ENCODE measurements at places on chromosomes 11 and 22.

- no peak for DNase-seq
These were observed 58.6 kb downstream of the HIPK3 start for GRCh38 chr11:33315822-33316221.

GRCh38 chr11:102564110-102564509 is 33.6 kb upstream of the MMP7 start:
- DNase-seq, result peak; percentile 59

GRCh38 chr11:67006029-67006884 is 16.7 kb upstream of the SYT12 start:
- no peak for DNase-seq

DNA sequence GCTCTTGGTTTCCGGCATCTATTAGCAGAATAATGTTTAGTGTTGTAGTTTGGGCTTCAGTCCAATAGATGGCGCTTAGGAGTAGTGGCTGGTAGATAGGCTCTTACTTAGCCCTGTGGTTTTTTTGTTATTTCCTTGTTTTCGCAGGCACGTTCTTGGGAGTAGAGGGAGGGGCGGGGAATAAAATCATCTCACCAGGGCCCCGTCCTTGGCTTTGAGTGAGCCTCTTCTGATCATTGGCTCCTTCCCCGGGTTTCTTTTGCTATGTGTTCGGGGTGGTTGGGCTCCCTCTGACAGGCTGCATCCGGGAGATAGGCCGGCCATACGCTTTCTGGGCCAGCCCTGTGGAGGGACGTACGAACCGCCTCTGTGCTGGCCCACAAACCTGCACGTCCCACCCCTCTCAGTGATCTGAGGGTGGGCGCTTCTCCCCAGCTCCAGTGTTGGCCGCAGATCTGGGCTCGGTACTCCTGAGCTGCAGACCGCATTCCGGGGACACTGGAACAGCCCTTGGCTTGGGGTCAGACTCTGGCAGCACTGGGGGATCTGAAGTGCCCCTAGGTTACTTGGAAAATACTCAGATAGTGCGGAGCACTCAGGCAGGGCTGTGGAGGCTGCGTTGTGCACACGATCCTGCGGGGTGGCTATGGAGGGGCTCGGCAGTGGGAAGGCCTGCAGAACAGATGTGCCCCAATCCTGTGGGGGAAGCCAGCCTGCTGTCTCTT is 217.0 kb downstream of the DYNC2H1 start:
- peak; percentile 59 for DNase-seq

GRCh38 chr22:25170426-25170980 is 29.2 kb upstream of the CRYBB3 start:
- no peak for DNase-seq

DNA sequence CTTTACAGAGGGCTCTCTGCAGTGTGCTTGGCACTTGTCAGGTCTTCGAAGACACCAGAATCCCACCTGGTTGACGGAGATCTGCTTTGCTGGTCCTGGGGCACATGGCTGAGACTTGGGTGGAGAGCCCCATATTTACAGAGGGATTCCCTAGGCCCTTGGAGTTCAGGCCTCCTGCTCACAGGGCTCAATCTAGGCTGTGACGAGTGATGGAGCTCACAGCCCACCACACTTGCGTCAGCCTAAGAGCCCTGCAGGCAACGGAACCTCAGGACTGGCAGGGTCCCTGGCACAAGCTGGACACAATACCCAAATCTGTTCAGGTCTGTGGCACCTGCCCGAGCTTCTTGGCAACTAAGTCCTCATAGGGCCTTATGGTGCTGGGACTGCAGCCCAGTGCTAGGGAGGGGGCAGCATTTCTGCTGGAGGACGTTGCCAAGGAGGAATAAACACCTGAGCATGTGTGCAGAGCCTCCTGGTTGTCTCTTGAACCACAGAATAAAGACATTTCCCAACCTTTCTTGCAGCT is 59.1 kb downstream of the KCNC1 start:
- DNase-seq, result no peak

DNA sequence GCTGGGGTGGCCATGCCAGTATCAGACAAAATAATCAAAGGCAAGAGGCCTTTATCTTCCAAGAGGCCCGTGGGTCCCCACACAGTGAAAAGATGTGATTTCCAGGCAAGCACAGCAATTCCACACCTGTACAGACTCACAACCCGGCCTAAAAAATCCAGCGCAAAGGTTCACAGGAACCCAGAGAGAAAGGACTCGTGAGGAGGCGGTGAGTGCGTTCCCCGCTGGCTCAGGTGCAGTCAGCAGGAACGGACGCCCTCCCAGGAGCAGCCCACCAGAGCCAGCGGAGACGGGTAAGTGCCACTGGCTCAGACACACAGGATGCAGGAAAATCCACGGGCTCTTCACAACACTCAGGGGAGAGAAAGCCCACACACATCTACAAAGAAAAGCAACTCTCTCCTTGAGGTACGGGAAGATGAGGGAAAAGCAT is 4.4 kb downstream of the TOLLIP start:
- DNase-seq, result no peak

DNA sequence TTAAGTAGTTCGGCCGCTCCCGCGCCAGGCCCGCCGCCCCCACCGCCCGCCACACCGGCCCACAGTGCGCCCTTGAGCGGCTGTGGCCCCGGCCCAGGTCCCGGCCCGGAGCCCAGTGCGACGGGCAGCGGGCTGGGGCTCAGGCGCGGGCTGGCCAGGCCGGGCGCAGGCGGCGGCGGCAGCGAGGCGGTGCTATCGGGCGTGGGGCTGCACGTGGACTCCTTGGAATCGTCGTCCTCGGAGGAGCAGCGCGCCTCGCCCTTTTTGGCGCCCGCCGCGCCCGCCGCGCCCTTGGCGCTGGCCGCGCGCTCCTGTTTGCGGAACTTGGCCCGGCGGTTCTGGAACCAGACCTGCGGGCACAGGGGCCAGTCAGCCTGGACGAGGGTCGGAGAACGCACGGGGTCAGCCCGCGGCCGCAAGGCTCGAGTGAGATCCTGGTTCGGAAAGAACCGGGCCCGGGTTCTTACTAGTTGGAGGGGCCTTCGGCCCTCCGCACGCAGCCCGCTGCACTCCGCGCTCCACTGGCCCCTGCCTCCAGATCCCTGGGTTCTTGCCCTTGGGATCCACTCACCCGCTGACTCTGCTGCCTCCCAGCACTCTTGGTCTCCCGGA is 4.0 kb downstream of the PHOX2A start:
- DNase-seq, result no peak

DNA sequence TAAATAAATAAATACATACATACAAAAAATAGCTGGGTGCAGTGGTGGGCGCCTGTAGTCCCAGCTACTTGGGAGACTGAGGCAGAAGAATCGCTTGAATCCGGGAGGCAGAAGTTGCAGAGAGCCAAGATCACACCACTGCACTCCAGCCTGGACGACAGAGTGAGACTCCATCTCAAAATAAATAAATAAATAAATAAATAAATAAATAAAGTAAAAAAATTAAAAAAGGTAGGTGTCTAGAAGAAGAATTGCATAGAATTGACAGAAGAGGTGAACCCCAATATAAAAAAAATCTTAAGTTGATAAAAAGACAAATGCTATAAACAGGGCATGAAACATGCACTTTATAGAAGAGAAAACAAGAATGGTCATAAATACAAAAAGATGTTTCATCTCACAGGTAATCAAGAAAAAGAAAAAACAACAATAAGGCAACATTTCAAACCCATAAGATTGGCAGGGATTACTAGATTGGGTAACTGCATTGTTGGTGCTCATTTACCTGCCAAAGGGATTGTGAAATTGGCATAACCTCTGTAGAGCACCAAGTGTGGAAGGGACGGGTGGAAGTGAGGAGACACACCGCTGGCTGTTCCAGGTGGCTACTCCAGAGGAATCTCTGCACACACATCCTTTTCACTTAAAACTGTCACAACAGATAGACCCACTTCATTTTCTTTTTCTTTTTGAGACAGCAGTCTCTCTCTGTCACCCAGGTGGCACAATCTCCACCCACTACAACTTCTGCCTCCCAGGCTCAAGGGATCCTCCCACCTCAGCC is 44.7 kb downstream of the NF2 start:
- DNase-seq, result no peak

- no peak for DNase-seq
These were observed 27.3 kb upstream of the NECTIN1 start for GRCh38 chr11:119756169-119756865.

DNA sequence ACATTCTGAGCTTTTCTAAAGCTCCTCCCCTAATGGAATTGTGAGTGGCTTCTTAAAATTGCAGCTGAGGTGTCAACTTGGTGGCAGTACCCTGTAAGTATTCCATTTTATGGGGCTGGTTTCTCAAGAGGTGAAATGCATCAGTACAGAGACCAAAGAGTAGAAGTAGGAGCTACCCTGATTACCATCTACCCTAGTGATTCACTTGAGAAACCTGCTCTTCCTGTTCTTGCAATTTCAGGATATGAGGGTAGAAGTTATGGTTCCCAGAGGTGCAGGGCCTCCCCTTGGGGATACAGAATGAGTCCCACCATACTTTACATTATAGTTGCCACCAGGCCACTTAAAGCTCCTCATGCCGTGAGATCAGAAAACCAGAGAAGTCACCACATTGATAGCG is 944.6 kb downstream of the OPCML start:
- DNase-seq, result no peak

DNA sequence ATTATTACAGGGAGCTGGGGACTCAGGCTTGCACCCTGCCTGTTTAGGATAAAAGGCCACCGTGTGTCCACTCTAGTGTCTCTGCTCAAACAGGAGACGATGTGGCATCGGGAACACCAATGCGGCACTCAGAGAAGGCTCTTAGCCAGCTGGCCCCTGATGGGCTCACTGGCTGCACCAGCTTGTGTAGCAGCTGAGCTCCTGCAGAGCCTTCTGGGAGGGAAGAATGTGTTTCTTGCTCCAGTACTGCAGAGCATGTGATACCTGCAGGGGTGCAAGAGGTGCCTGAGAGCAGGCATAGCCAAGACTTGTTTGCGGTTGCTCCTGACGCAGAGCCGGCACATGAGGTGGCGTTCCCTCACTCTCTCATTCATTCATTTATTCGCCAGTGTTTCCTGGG is 44.4 kb upstream of the KCNQ1OT1 start:
- no peak for DNase-seq

GRCh38 chr22:22974795-22975580 is 87.4 kb downstream of the IGLL5 start:
- no peak for DNase-seq

DNA sequence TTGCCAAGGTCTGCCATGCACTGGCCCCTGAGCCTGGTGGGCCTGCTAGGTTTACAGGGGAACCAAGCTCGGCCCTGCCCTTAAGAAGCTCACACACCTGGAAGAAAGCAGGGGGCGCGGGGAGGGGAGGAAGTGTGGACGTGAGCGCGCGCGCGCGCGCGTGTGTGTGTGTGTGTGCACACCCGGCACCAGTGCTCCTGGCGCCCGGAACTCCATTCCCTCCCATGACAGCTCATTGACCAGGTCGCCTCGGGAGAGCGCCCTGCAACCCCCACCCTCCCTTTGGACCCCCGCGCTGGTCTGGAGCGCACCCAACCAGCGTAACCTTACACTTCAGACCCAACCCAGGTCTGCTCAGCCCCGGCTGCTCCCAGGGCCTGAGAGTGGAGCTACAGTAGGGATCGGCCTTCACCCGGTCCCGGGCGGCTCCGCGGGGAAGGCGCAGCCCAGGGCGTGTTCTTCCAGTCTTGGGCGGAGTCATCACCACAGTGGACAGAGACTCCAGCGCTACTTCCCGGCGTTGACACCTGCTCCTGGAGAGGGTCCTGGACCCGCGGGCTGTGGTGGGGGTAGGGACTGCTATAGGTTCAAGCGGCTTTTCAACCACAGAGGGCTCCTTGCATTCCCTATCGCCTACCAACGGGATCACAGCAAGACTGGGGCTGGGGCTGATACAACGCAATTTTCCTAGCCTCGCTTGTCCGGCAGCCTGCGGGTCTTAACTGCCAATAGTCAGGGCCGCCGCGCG is 1.5 kb downstream of the GALNT18 start:
- DNase-seq, result peak; percentile 37

DNA sequence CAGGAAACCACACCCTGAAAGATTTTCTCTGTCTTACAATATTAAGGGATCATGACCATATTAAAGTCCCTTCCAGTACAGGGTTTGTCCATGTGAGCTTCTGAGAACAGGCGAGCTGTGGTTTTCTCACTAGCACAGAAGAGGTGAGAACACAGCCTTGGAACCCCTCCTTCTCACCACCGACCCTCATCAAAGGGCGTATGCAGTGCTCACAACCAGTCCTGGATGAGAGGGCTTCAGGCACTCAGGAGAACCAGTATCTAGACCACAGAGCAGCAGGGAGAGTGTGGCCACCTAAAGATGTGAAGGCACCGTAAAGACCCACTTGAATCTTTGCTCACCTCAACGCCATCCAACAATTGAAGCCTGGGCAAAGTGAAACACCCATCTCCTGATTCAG is 397.0 kb downstream of the ETS1 start:
- no peak for DNase-seq

- DNase-seq, result no peak
These were observed 6.2 kb downstream of the KRTAP5-6 start for GRCh38 chr11:1703146-1703545.

DNA sequence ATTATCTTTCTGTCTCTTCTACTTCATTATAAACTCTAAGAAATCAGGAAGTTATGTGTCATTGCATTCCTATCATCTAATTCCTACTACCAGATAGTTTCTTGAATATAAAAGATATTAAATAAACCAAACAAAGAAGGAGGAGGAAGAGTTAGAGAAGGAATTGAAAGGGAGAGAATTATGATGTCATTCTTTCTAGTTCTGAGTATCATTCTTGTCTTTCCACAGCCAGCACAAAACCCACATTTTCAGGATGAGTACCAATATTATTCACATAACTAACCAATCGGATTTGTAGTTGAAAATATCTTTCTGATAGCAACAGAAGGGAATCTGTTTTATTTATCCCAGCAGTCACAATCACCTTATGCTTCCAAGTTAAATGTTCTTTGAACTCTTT is 13.3 kb downstream of the MS4A13 start:
- DNase-seq, result no peak

GRCh38 chr22:17927062-17927461 is 97.3 kb downstream of the MICAL3 start:
- no peak for DNase-seq

DNA sequence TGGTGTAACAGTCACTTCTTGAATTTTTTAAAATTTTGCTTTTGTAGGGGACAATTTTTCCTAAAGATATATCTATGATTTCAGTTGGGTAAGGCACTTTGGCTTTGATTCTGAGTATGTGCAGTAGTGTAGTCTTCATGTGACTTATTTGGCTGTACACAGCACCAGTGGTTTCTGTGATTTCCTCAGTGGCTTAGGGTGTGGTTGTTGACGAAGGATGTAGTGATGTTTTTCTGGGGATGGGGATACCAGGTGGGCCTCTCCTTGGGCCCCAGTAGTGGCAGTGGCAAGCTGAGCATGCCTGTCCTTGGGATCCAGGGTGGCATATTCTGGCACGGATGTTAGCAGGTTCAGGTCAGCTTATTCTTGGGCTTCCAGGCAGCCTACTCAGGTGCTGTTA is 364.9 kb upstream of the CADM1 start:
- DNase-seq, result no peak

- DNase-seq, result no peak
These were observed 133.3 kb downstream of the TBC1D22A start for GRCh38 chr22:46895753-46896152.
